ENCODE measurements at places on chromosomes 6 and 20.
A peak's percentile ranks its signal among the peaks of the same experiment; 100 is the strongest.

DNA sequence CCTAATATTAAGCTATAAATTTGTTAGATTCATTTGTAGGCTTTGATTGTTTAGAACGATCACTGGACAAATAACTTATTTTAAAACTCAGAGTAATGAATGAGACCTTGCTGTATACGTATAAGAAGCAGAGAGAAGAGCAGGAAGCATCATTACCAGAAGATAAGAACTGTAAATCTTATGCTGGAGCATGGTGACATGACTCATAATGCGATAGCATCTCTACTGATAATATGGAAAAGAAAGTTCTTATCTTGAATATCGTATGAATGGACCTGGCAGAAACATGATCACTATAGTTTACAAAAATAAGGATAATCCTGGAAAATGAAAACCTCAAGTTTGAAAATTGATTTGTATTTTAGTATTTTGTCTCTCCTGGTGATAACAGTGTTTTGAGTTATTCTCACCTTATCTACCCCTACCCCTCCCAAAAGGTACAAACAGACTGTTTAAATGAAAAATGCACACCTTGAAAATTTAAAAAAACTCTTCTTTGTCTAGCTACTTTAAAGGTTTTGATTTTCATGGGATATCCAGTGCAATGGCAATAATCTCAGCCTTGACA lies 2.0 kb upstream of the ZSCAN26 start:
- DNase-seq, result no peak

DNA sequence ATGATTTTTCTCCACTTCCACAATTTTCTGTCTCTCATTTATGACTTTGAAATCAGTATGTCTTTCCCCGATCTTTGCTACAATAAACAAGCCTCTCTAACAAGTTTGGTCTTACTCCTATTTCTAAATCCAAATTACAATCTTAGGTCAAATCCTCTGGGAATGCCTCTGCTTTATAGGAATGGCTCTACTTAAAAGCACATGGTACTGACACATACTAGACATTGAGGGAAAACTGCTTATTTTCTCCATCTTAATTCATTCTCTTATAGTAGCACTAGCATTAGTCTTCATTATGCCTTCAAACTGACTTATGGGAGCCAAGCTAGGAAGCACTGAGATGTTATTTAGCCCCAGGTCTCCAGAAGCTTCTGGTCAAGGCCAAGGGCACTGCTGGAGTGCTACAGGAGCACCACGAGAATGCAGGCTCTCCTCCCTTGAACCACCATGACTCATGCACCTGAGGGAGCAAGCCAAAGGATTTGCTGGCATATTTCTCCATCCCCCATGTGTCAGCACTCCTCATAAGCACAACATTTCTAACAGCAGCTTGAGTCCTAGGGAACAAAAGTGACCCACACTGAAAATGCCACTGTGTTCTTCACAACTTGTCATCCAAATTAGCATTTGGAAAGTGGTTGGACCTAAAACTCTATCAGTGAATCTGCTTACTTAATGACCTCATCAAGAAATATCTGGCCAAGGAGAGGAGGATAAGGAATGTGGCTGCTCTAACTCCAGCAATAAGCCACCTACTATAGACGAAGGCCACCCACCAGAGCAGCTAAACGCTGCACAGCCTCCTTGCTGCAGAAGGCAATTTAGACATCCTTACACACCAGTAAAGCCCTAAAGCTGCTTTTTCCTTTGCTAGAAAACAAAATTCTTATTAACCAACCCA lies 156.8 kb upstream of the KCNQ5 start:
- peak; percentile 83 for DNase-seq

GRCh38 chr6:30979141-30979540 lies 4.4 kb upstream of the MUC21 start:
- DNase-seq, result no peak

- no peak for DNase-seq
These were observed 193.0 kb downstream of the GJA10 start for GRCh38 chr6:90087106-90087833.

- no peak for DNase-seq
These were observed 399.8 kb upstream of the MAN1A1 start for GRCh38 chr6:119749335-119749734.

- no peak for DNase-seq
These were observed 28.1 kb downstream of the NFYA start for GRCh38 chr6:41100871-41101287.

- DNase-seq, result peak; percentile 29
These were observed 51.7 kb downstream of the SLC22A23 start for GRCh38 chr6:3405182-3405518.

DNA sequence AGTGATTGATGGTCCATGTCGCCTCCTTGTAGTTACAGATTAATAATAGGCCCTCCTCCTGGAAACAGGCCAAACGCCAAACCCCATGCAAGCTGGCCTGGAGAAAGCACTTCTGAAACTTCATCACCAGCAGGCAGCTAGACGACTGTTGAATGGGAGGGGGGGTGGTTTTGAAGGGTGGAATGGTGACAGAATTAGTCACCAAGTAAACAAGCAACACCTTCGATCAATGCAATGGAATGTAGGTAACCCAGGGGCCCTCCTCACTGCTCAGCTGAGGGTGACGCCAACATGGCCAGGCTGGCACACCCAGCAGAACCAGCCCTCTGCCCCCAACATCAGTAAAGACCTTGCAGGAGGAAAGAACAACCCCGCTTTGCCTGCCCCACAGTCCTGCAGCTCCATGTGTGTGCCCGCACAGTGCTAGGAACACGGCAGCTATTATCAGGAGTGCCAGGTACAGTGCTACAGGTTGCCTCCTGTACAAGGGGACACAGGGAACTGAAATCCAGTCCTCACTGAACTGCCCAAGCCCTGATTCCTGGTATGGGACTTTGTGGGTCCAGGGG lies 2.7 kb downstream of the BCAS1 start:
- DNase-seq, result peak; percentile 15

GRCh38 chr6:7166410-7167293 lies 58.9 kb downstream of the RREB1 start:
- DNase-seq, result peak; percentile 70

- peak; percentile 62 for DNase-seq
These were observed 11.6 kb downstream of the LAMA5 start for GRCh38 chr20:62355516-62355877.

DNA sequence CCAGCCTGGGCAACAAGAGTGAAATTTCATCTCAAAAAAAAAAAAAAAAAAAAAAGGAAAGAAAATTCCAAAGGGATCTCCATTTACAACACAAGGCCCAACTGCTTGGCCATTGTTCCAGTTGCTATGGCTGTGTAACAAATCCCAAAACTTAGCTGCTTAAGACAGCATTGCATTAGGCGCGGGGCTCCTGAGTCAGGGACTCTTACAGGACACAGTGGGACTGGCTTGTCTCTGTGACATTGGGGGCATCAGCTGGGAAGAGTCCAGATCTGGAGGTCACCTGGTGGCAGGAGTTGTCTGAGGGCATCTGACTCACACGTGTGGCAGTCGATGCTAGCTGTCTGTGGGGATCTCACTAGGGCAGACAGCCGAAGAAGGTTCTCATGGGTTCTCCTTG lies 35.6 kb downstream of the TTLL9 start:
- DNase-seq, result no peak

- no peak for DNase-seq
These were observed 88.8 kb upstream of the EYA2 start for GRCh38 chr20:46805836-46806235.

- no peak for DNase-seq
These were observed 36.5 kb downstream of the RARS2 start for GRCh38 chr6:87553159-87553765.

DNA sequence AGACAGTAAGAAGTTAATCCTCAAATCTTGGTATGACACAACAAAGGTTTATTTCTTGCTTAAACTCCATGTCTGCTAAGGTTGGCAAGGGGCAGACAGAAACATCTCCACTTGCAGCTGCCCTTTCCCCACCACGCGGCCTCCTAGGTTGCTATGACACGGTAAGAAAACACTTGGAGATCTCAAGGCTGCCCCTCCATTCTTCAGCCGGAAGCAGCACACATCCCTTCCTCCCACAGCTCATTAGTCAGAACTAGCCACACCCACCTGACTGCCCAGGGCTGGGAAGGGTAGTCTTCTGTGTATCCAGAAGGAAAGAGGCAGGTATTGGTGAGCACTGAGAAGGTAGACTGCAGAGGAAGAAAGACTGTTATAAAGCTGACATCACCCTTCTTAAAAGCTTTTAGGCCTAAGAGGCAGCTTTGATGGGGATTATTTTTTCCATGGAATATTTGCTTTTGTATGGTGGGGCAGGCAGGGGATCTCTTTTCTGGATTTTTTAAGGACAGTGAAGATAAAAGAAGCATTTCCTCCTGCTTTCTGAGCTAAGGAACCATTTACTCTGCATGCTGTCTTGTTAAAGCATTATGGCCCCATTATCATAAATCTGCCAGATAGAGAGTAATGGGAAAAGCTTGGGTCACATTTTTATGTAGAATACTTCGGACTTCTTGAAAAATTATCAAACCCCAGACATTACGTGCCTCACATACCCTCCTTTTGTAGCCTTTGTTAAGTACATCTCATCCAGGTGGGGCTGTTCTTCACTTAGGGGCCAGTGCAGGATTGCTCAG lies 41.6 kb downstream of the MRAP2 start:
- peak; percentile 10 for DNase-seq

GRCh38 chr6:144331491-144331969 lies 46.4 kb downstream of the UTRN start:
- DNase-seq, result peak; percentile 50

- no peak for DNase-seq
These were observed 102.7 kb upstream of the QKI start for GRCh38 chr6:163311830-163312229.

DNA sequence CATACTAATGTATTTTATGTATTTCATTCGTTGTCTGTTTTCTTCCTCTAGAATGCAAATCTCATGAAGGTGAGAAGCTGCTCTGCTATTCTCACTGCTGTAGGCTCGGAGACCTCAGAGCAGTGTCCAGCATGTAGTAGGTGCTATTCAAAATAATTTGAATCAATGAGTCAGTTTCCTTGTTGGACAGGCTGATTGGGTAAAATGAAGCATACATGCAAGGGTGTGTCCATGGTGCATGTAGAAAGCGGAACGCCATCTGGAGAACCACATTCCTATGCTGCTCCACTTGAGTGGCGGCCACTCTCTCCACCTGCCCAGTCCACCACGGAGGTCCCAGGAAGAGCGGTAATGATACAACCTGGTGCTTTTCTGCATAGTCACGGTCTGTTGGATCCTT lies 412.1 kb downstream of the QKI start:
- DNase-seq, result no peak

DNA sequence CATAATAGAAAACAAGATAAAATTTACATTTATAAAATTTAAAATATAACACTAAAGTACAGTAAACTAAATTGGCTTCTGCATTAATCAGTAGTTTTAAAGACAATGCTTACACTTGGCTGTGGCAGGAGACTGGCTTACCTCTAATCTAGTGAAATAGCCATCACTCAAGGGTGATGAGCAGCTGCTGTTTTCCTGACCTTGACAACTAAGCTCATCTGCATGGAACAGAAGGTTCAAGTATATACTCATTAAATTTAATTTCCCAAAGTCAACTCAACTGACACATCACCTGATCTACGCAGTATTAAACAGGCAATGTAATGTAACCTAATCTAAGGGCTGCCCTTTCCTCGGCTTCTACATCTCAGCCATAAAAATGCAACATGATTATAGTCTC lies 14.5 kb downstream of the TMX4 start:
- no peak for DNase-seq

DNA sequence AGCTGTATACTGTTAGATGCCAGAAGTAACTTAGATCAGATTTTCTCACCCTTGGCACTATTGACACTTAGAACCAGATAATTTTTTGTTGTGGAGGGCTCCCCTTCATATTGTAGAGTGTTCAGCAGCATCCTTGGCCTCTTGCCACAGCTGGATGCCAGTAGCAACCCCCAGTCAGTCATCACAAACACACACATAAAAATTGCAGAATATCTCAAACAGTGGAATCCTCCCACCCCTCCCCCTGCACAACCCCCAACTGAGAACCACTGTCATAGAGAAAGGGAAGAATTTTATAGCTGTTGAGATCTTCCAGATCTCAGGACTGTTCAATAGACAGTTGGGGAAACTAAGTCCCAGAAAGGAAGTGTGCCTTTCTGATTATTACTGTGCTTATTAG lies 81.2 kb upstream of the VSTM2L start:
- DNase-seq, result no peak

DNA sequence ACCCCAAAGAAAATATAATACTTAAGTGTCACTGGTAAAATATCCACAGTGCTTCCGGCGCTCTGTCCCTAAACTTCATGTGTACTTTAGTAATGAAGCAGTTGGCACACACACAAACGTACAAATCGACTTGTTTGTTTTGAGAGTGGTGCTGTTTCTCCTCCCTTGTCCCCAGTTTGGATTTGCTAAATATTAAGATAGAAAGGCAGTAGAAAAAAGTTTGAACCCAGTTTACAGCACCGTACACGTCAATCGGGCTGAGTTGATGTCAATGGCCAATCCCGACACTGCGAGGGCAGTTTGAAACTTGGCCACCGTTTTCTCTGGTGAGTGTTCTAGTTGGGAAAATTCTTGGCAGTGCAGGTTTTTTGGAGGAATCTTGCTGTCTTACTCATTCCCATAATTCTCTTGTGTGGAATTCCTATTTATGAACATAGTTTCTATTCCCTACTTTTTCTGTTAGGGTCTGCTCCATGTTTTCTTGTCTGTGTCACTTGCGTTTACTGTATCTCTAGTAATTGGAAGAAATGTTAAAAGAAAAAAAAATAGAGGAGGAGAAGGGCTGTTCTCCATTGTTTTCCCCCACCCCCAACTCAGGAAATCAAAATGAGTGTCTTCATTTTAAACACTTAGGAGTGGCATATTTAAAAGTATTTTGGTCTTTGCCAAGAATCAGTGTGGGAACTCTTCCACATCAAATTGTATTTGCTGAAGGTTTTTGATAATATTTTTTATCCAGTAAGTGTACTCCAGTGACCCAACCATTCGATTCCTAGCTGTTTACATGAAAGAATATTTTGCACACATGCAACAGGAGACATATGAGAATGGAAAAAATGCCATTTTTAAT lies 72.3 kb downstream of the OR2B2 start:
- peak; percentile 83 for DNase-seq

- peak; percentile 66 for DNase-seq
These were observed 15.1 kb downstream of the RMND1 start for GRCh38 chr6:151436802-151437201.

DNA sequence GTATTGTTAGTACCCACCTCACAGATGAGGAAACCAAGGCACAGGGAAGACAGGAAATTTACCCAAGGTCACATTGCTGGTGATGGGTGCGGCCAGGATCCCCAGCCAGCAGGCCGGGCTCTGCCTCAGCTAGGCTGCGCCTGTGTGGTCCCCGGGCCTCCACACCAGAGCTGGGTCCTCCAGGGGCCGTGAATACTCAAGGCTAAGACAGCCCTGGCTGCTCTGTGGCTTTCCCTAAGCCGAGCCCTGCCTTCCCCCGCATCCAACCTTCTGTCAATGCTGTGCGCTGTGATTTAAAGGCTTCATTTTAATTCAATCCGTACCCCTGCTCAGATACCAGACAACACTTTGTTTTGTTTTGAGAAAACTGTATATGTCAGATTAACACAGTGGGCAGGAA lies 246.7 kb downstream of the TTLL2 start:
- no peak for DNase-seq

All from astrocyte of the spinal cord (primary cell).